ENCODE measurements at places on chromosomes 1 and 21.

DNA sequence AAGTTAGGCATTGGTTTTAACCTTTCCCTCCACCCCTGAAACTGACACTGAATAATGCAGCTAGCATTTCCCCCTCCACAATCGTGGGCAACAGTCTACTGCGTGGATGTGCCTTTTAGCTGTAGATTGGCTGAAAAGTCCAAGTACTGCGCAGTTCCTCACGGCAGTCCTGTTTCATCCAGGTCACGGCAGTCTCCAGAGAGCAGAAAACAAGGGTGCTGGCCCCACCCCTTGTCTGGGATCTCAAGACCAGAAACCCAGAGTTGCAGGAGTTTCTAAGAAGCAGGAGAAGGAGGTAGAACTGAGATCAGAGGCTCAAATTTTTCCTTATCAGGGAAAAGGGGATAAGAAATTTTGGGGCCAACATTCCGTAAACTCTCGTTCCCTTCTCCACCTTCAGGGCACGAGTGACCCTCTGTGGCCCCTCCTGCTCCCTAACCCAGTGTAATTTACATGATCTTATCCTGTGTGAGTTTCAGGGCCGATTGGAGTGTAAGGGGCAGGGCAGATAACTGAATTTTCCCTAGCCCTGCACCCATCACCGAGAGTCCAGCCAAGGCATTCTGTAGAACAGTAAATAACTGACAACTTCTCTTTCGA lies 25.9 kb upstream of the PLA2G2C start:
- DNase-seq: no peak

DNA sequence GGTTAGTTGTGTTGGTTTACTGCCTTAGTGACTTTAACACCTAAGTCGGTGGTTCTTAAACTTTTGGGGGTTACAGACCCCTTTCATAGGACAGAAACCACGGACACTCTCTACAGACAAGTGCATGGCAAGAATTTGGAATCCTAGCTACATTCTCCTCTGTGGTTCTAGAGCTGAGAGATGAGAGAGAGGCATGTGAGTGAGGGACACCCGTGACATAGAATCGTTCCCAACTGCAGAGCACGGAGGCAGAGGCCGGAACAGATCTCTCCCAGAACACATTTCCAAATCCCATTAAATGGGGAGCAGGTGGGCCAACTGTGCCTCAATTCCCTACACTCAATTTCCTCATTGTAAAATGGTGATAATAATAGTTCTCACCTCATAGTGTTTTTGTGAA lies 60.7 kb downstream of the DAB1 start:
- no peak for DNase-seq

DNA sequence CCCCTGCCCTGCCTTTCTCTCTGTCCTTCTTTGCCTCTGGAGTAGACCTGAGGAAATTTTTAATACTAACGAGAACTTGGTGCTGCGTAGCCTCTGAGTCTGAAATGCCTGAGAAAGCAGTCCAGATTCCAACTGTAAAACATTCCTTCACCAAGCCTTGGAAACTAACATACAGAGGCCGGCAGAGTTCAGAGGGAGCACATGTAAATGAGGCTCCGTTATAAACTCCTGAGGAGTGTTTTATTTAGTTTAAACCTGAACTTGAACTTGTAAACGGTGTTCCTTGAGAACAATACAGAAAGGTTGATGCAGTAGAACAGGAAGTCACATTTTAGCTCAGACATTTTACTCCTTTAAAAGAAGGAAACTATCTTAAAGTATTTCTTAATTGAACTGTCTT lies 280.7 kb downstream of the TM2D1 start:
- DNase-seq: no peak

- DNase-seq: peak; percentile 55
These were observed 160.2 kb upstream of the COA6 start for GRCh38 chr1:234212764-234213657.

DNA sequence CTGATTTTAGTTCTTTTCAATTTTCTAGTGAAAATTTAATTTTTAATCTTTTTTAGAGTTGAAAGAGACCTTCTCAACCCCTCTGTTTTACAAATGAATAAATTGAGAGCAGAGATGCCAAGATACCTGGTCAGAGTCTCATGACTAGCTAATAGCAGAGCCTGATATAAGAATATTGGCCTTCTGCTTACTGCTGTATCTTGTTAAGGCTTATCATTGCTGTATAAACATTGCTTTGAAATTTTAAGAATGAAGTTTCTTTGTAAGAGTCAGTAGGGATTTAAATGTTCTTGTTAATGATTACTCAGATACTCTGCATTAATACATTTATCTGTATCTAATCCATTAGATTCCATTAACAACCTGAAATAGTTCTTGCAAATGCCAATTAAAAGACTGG lies 9.8 kb downstream of the XPR1 start:
- DNase-seq: no peak
